ENCODE measurements at places on chromosomes 7 and 10.

DNA sequence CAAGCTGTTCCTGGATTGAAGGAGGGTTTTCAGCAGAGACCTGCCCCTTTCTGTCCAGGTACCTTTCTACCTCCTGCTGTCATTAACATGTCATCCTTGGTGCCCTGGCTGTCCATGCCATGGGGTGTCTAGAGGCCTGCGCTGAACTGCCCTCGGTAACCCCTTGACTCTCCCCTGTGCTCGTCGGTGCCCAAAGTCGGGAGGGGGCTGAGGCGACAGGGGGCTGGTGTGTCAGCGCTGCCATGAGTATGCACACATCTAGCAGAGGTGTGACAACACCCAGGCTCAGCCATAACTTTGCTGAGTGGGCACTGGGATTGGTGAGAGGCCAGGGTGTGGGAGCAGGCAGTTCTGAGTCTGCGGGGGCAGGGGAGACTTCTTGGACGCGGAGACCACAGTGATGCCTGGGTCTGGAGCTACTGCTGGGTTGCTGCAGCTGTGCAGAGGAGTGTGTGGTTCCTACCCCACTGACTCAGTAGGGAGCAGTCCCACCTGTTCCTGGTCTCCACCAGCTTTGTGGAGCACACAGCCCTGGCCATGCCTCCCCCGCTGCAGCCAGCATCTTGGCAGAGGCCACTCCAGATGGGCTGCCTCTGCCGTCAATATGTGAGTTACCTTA, 376.2 kb upstream of the SEMA3C start:
- no peak for DNase-seq

- no peak for DNase-seq
Observed at GRCh38 chr10:125687507-125688185, 4.7 kb upstream of the TEX36 start.

DNA sequence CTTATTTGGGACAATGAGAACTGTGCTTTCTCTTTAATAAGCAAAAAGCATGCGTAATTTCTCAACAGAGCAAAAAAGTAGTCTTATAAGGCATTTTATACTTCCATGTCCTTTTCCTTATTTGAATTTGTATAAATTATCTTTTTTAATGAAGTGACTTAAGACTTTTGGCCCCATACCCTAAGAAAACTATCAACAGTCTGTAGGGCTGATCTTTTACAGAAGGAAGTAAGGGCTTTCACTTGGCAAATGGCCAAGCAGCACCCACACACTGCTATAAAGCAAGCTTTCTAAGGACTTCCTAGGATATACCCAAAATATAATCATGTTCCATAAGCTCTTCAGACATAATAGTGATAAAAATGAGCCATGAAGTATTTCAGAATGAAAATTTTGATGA, 3.4 kb downstream of the CRPPA start:
- DNase-seq: no peak

- DNase-seq: no peak
Observed at GRCh38 chr7:12630513-12630819, 57.0 kb upstream of the ARL4A start.

DNA sequence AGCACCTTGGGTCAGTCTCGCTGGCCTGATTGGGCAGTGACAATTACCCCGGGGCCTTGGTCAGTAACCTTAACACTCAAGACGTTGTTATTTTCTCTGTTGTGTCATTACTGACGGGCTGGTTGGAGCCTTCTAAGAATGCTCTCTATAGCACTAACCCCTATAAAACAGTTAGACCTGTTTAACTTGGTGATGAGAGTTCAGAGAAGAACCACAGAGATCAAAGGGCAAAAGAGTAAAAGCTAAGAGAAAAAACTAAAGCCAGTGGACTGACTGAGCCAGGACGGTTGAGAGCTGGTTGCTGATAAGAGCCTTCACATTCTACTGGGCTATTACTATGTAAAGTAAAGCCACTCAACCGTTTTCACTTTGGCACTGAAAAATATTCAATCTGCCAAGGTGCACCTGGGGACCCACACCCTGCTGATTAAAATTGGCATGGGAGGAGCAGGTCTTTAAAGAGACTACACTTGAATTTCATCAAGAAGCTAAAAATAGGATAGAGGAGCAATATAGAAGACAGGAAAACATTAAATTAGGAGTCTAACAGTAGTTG, 13.6 kb upstream of the ITGB1 start:
- DNase-seq: no peak

DNA sequence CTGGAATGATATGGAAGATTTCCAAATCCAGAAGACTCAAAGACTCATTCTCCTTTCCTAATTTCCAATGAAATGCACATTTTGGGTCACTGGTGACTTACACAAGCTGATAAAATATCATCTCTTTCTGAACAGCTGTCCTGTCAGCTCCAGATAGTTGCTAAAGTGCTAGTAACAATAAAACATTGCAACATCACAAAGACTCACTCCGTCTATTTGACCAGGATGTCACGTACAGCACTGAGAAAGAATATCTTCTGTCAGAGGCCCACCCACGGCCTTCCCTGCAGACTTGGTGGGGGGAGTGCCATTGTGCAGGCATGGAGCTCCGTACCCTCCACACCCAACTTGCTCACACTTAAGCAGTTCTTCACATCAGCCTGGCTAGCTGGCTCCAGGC, 78.9 kb upstream of the EGR2 start:
- DNase-seq: no peak

DNA sequence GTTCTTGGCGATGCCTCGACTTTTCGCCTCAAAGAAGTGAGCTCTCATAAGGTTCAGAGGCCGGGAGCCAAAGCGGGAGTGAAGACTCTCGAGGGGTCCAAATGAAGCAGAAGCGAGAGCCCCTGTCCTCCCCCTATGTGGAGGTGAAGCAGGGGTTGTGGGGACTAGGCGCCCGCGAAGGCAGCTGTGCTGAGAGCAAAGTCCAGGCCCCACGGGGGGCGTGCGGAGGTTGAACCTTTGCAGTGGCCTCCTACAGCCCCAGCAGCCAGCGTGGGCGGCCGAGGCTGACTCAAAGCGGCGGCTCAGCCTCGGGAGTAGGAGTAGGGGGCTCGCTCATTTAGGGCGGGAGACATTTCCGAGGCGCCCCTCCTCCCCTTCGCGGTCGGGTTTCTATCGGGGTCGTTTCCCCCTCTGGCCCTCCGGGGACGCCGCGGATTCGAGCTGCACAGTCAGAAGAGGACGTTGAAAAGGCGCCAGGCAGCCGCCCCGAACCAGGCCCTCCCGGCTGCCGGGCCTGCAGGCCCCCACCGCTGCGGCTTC, 553 bp upstream of the ADD3 start:
- DNase-seq: peak; percentile 36

All from activated CD4-positive, alpha-beta T cell treated with anti-CD3 and anti-CD28 coated beads for 24 hours (primary cell).